NCI-H187 (cell line): ENCODE measurements at places on chromosomes 7 and 10.

GRCh38 chr7:4603843-4604231, 78.3 kb upstream of the FOXK1 start:
- no peak for DNase-seq

DNA sequence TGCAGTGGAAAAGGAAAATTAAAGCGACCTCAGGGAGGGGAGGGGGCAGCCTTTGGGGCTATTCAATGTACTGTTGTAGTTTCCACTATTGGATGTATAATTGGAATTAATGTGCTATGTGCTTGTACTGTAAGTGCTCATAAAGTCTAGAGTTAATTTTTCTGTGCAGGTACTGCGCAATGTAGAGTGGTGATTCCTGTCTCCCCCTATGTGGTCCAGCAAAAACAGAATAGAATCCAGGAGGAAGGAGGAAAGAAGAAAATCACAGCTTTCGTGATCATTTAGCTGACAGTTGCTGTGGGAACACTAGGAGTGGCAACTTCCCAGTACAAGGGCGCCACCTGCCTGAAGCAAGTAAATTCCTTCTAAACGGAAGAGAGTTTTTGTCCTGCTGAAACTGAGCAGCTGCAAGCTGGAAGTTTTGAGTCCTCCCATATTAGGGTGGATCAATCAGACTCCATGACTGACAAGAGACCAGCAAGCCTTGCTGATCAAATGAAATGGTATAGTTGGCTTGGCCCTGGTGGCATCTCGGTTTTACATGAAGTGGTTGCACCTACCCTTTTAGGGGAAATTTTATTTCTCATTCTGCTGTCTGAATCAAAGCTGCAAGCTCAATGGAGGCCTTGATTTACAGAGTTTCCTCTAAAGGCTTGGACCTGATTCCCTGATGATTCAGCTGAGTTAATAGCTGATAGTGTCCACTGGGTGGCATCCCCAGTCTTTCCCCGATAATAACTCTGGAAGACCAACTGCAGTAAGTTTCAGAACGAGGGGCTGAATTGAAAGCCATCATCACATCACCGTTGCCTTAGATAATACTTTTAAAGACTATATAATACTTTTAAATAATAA, 299.8 kb downstream of the HGF start:
- peak; percentile 62 for DNase-seq

- no peak for DNase-seq
Measured at GRCh38 chr7:66464059-66464458, 164.6 kb upstream of the KCTD7 start.

DNA sequence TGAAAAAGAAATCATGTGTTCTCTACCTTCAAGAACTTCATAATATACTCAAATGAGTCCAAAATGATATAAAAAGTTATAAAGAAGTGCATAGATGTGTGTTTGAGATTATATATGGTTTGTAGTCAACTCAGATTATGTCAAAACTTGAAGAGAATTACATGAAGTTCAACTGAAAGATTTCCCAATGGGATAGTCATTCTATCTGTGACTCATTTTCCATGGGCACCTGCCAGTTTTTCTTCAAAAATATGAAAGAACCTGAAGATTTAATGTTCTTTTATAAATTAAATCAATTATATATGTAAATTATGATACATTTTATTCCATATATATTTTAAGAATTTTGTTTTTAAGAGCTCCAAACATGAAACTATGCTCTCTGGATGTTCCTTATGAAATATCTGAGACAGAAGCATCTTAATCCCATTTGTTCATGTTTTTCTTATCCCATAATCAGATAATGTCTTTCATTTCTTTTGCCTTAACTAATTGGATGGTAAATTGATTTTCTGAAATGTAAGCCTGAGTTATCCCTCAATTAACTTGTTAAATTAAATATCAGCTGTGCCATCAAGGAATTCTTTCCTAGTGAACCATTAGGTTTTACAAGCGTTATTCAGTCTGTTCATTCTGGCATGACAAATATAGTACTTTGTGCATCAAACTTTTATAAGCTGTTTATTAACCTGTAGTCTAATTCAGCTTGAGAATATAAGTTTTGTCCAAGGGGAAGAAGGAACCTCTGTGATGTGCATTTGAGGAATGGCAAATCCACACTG, 387.1 kb downstream of the IPMK start:
- DNase-seq: no peak

GRCh38 chr7:35477609-35478008, 217.3 kb downstream of the HERPUD2 start:
- DNase-seq: no peak

GRCh38 chr10:49749144-49749543, 13.0 kb downstream of the OGDHL start:
- no peak for DNase-seq

DNA sequence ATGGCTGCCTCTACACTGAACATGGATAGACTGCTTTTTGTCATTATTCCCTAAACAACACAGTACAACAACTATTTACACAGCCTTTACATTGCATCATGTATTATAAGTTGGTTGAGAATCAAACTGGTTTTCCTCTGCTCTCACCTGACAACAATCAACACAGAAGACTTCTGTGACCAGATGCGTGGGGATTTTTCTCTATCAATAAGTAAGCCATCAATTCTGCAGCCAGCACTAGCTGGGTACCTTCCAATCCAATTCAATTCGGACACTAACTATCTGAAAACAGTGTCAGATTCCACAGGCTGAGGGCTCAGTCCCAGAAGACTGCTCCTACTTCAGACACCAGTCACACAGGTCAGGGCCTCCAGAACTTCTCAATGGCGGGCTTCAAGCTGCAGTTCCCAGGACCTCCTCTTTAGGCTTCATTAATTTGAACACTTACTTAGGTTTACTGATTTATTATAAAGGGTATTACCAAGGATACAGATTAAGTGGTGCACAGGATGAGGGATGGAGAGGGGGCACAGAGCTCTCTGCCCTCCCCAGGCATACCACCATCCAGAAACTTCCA, 36.4 kb upstream of the ASL start:
- no peak for DNase-seq

DNA sequence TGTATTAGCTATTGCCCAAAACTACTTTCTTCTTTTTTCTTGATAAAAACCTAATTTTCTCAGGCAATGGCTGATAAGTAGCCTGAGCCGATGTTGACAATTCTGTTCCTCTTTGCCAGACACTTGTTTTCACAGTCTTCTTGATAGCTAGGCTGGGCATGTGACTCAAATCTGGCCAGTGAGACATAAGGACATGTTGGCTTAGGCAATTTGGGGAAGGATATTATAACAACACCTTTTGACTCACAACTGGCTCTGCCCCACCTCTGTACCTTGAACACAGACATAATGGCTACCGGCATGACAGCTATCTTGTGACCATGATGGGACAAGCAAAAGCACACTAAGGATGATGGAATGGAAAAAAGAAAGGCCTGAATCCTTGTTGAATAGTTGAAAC, 72.9 kb upstream of the GPR22 start:
- DNase-seq: no peak

- DNase-seq: no peak
Measured at GRCh38 chr10:96772196-96772595, 51.9 kb upstream of the PIK3AP1 start.

GRCh38 chr7:117271566-117271965, 51.3 kb downstream of the WNT2 start:
- DNase-seq: no peak

DNA sequence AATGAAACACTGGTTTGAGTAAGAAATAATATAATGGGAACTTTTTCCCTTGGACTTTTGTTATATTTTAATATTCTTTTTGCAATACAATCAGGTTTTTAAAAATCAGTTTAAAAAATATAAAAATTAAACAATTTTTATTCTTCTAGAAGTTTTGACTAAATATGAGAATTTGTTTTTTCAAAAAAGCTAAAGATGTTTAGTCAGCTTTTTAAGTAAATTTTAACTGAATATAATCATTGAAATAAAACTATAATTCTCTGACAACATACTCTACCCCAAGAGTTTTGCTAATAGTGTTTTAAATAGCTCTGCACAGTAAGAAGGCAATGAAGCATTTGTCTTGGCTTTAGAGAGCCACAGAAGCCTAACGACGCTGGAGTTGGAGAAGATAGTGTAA, 70.5 kb downstream of the IQUB start:
- DNase-seq: no peak

DNA sequence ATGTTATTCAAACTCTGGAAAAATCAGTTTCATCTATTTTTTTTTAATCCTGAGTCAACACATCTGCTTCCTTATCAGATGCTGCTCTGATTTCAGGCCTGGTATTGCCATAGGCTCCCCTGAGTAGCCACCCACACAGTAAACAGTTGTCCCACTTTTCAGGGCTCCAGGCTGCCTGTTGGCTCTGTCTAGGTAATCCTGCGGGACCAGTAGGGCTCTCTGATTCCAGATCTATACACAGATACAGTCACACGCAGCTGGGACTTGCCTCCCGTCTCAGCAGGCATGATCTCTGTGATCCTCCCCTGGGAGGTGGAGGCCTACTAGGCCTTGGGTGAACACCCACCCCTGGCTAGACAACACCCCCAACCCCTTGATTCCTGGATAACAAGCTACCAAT, 206.1 kb downstream of the CREB5 start:
- no peak for DNase-seq

DNA sequence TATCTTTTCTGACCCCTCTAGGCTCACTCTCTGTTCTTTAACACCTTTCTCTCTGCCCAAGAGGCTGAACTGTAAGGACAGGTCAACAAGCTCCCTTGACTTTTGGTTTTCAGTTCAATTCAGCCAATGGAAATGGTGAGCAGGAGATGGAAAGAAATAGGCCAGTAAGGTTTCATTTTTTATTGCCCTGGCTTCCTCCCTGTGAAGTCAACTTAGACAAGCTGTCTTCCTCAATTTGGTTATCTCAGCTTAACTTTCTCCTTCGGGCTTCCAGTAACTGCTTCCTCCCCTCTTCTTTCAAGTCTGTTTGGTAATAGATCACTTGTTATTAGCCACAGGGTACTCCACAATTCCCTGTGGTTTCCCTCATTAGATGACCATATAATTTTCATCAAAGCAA, 19.7 kb downstream of the LIPK start:
- DNase-seq: no peak

DNA sequence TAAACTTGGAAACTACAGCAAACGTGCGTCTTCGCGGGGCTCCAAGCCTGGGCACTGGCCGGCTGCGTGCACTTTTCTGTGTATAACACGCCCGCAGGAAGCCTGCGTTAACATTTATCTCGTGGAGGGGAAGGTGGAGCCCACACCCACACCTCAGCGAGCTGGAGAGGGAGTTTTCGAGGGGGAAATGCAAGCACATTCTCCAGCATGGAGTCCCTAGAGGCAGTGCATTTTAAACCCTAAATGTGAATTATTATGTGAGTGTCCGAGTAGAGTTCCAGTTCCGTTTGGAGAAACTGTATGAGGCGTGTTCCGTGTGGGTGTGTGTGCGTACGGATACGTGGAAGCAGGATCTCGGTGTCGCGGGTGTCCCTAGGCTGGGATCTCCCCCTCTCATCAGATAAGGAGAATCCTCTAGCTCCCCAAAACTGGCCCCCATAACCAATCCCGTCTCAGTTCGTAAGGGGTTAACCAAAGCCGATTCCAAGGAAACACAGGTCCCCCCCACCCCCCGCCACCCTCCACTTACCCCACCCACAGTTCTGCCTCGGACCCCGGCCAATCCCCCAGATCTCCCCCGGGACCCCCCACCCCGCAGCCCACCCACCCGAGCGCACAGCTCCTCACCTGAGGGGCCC, 403 bp downstream of the CDK6 start:
- DNase-seq: no peak

- DNase-seq: no peak
Measured at GRCh38 chr7:87310790-87311419, 34.6 kb upstream of the CROT start.

GRCh38 chr7:98249106-98249505, 2.9 kb downstream of the TECPR1 start:
- no peak for DNase-seq

GRCh38 chr10:116524736-116525135, 21.0 kb upstream of the PNLIP start:
- DNase-seq: no peak

- DNase-seq: no peak
Measured at GRCh38 chr10:131091682-131092081, 219.8 kb downstream of the TCERG1L start.

- no peak for DNase-seq
Measured at GRCh38 chr7:22954251-22954650, 59.7 kb downstream of the HYCC1 start.

GRCh38 chr10:61941202-61941681, 39.7 kb downstream of the ARID5B start:
- no peak for DNase-seq

DNA sequence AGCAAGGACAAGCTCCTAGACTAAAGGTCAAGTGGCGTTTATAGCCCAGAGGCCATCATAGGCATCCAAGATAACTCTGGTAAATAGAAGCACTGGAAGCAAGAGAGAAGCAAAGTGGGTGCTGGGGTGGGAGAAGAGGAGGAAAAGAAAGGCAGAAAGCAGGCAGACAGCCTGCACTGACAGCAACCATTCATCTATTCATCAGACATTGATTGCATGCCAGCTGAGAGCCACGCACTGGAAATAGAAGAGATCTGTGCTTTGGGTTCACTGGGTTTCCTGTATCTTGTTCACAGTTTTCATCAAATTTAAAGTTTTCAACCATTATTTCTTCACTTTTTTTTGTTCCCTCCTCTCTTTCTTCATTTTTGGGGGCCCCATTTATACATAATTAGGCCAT, 4.7 kb upstream of the SLIT1 start:
- no peak for DNase-seq

- no peak for DNase-seq
Measured at GRCh38 chr10:15817409-15818046, 42.8 kb downstream of the MINDY3 start.

GRCh38 chr7:78441737-78442136, 643.2 kb downstream of the PHTF2 start:
- no peak for DNase-seq

DNA sequence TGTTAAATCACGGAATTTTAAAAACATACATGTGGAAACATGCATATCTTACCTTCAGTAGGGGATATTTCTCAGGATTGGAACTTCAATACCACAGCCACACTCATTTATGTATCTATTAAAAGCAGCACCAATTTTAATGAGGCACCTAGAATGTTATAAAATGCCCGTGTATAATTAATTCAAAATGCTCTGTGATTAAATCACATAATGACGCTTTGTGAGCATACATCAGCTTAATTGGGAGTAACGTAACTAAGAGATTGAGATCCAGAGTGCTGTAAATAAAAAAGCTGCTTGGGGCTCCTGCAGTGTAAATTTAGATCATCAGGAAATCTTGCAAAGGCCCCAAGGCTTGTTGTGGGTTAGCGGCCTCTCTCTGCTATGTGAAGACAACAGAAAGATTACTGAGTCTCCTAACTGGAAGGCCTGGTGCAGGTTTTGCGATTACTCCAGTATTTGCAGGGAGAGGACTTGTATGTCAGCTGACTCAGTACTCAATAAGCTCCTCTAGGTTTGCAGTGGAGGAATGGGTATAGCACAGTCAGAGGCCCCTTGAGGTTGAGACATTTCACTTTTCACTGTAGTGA, 195.5 kb upstream of the PHYHIPL start:
- DNase-seq: no peak
